ENCODE measurements at places on chromosomes 5 and 9.
A peak's percentile ranks its signal among the peaks of the same experiment; 100 is the strongest.

GRCh38 chr5:66795682-66796081 lies 199.5 kb downstream of the MAST4 start:
- no peak for DNase-seq

GRCh38 chr5:125311743-125312142 lies 565.3 kb upstream of the ZNF608 start:
- DNase-seq, result no peak

GRCh38 chr5:61450493-61451279 lies 118.6 kb downstream of the ZSWIM6 start:
- DNase-seq, result no peak

- DNase-seq, result no peak
Observed at GRCh38 chr5:33114361-33114760, 326.4 kb upstream of the TARS1 start.

DNA sequence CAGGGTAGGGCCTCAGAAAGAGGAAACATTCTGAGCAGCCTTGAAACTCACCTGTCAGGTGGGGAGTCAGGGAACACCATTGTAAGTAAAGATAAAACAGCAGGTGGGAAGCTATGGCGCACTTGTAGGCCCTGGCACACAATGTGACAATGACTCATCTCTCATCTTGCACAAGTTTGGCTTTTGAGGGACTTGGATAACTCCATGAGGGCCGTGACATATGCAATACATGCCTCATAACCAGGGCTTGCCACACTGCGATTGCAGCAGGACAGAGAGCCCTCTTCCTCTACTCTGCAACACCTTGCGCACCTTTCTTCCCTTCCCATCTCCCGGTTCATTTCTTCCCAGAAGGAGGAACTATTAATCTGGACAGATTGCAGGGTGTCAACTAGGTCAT lies 144.9 kb downstream of the CEP120 start:
- DNase-seq, result no peak

DNA sequence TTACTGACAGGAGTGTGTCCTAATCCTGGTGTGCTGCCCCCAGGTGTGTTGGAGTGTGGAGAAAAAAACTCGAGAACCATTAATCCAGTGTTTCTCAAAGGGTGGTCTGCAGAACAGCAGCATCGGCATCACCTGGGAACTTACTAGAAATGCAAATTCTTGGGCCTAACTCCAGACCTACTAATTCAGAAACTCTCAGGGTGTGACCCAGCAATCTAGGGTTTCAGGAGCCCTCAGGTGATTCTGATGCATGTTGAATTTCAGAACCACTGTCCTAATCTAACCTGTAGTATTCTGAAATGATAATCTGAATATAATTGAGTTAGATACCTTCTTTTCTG lies 30.0 kb upstream of the IL6ST start:
- DNase-seq, result no peak

- DNase-seq, result no peak
Observed at GRCh38 chr9:119852390-119852789, 483.2 kb upstream of the BRINP1 start.

- no peak for DNase-seq
Observed at GRCh38 chr9:1219284-1219683, 169.1 kb downstream of the DMRT2 start.

GRCh38 chr9:134328841-134329575 lies 2.8 kb downstream of the RXRA start:
- DNase-seq, result no peak

DNA sequence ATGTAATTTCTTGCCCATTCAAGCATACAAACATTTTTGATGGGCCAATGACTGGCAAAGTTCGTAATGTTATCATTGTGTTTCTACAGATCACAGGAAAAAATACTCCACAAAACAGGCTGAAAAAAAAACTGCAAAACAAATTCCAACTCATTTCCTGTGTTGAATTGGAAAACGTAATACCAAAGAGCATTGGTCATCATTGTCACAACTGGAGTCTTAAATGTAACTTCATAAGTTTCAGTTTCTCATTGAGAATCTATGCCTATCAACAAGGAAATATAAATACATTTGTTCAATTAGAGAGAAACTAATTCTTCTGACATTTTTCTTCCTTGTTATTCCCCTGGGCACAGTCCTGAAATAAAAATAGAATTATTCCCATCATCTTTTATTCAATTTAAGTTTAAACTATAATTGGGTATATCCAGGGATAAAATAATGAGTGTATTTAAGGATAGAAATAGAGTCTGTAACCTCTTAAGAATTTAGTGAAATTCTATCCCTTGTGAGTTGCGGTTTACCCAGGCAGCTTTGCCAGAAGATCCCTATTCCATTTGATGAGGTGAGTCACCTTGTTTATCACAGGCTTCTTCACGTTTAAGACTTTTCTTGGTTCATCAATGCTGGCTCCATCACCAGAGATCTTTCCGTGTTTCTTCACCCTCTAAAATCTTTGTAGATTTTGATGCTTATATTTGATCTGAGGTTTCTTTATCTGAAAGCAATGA lies 112.7 kb upstream of the ITGA1 start:
- no peak for DNase-seq

DNA sequence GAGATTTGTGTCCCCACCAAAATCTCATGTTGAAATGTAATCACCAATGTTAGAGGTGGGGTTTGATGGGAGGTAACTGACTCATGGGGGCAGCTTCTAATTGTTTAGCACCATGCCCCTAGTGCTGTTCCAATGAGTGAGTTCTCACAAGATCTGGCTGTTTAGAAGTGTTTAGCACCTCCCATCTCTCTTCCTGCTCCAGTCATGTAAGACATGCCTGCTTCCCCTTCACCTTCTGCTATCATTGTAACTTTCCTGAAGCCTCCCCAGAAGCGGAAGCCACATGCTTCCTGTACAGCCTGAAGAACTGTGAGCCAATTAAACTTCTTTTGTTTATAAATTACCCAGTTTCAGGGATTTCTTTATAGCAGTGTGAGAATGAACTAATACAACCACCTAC lies 170.5 kb downstream of the NDUFS4 start:
- DNase-seq, result peak; percentile 22

- DNase-seq, result no peak
Observed at GRCh38 chr5:149605998-149606724, 24.9 kb downstream of the ARHGEF37 start.

DNA sequence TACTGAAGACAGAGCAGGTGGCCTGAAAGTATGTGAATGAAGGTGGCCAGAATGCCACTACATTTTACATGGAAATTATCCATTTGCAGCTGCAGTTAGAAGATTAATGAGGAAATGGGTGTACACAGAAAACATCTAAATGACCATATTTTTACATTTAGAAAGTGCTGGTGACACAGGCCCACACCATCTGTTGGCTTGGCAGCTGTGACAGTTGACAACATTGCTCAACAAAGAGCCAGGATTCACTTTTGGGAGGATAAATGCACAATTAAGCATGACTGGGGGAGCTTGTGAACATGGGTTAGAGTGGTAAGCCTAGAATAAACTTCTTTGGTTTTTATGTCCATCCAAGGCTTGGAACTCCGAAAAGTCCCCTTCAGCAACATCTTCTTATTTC lies 360.5 kb downstream of the KCTD16 start:
- DNase-seq, result no peak

DNA sequence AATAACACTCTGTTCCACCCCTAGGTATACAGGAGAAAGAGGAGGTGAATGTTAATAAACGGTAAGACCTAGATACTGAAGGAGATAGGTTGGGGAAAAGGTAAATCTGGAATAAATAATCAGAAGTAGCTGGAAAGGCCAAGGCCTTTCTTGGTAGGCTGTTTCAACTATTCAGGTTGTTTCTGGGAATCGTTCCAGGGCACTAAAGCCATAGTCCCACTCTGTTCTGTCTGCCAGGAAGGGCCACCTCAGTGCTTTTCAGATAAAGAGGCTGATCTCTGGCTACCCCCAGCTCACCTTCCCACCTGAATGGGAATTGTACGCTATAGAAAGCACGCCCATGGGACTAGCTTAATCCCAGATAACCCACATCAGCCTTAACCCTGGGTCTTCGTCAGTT lies 32.9 kb downstream of the DCAF12 start:
- DNase-seq, result no peak

GRCh38 chr9:14396171-14396570 lies 82.2 kb upstream of the NFIB start:
- no peak for DNase-seq

- DNase-seq, result no peak
Observed at GRCh38 chr5:111252799-111253545, 28.8 kb downstream of the CAMK4 start.

DNA sequence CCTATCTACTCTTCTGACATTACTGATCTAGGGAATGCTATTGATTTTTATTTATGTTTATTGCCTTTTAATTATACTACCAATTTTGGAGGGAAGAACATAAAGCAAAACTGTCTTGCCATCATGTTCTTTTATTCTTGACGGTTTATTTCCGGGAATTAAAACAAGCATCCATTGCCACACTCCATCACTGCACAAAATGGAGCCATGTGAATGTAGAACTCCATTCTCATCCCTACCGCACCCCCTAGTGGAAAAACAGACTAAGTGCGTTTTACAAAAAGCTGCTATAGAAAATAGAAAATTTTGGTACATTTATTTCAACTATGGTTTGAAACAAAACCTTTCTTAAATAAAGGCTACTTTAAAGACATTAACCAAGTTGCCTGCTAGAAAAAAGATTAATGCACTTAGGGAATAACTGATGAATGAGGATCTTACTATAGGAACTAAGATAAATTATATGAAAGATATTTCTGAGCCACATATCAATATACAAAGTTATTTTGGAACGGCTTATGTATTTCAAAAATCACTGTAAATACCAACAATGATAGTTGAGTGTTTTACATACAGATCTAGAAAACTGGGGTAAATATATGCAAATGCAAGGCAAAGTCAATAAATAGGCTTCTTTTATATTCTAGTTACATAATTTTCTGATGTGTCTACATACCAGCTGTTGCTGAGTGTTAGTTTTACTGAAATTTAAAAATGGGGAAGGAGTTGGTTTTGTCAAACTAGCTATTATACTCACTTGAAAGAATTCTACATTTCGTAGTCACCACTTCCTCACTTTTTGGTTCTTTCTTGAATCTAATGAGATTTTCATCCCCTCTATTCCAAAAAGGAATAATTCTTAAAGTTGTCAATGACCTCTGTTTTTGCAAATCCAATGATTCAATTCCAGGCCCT lies 26.5 kb downstream of the OXCT1 start:
- DNase-seq, result peak; percentile 41

DNA sequence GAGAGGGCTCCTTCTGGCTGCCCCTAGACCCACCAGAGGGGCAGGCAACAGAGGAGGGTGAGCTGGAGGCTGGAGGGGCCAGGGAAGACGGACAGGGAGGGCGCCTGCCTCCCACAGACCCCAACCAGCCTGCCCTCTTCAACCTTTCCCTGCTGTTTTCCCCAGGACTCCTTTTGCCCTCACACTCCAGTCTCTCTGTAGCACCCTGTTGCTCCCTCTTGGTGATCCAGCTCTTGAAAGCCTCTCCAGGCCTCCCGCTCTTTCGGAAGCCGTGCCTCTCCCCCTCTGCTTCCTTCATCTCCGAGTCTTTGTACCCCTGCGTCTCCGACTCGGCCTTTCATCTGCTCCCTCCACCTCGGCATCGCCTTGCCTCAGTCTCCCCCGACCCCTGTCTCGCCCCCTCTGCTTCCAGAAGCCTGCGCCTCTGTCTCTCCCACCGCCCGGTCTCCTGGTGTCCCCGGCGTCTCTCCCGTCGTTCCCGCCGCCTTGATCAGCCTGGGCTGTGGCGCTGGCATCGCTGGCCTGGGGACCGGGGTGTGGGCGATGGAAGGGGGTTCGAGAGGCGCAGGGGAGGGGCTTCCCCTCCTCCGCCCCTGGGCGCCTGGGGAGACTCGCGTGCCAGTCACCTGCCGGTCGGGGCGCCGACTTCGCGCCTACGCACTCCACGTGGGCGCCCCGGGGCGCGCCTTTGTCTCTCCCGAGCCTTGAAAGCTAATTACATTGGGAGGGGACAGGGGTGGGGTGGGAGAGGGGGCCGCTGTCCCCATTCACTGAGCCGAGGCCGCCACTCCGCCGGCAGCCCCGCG lies 5.3 kb upstream of the PRDM12 start:
- no peak for DNase-seq

GRCh38 chr5:93583768-93584595 lies 960 bp downstream of the NR2F1 start:
- DNase-seq, result peak; percentile 75

- no peak for DNase-seq
Observed at GRCh38 chr5:53027913-53028312, 38.8 kb downstream of the ITGA2 start.

GRCh38 chr9:81559709-81560108 lies 129.6 kb downstream of the TLE1 start:
- no peak for DNase-seq

DNA sequence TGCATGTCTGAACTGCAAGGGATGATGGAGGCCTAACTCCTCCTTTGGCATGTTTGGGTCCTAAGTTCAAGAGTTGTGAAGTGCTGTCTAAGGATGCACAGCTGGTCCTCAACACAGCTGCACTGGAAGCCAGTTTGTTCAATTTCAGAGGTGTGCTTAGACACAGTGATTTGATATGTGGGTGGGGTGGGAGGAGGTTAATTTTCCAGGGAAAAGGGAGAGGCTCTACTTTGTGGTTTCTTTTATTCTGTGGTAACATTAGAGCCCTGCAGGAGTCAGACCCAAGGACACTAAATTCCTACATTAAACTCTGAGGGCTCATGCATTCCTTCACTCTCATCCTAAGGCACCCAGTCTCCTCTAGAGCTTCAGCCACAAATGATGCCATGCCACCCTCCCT lies 188.4 kb upstream of the MAST4 start:
- DNase-seq, result no peak

DNA sequence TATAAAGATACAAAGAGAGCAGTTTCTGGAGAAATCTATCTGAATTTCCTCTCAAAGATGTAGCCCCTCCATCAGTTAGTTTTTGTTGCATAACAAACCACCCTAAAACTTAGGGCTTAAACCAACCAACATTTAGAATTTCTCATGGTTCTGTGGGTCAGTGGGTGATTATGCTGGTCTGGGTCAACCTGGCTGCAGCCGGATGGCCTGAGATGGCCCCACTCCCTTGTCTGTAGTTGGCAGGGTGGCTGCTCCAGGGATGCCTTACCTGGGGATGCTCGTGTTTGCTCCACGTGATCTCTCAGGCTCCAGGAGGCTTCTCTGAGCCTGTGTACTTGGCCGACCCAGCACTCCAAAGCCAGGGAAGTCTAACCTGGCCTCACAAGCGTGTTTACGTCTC lies 139.3 kb downstream of the MVB12B start:
- no peak for DNase-seq

DNA sequence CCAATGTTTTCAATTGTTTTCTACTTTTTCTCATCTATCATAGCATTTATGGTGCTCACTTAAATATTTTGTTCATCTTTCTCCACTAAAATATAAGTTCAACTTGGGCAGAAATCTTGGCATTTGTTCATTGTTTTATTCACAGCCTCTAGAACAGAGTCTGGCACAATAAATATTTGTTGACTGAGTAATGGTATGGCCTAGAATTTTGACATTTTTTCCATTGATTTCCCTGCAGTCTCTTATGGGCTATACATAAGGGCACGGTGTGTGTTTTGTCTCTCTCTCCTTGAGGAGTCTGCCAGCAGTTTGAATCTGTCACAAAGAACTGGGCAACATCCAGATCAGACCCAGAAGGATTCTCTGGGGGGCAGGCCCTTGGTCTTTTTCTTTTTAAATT lies 379.7 kb downstream of the TMEM38B start:
- DNase-seq, result no peak
